ENCODE measurements at places on chromosomes 6 and 20.
A peak's percentile ranks its signal among the peaks of the same experiment; 100 is the strongest.

DNA sequence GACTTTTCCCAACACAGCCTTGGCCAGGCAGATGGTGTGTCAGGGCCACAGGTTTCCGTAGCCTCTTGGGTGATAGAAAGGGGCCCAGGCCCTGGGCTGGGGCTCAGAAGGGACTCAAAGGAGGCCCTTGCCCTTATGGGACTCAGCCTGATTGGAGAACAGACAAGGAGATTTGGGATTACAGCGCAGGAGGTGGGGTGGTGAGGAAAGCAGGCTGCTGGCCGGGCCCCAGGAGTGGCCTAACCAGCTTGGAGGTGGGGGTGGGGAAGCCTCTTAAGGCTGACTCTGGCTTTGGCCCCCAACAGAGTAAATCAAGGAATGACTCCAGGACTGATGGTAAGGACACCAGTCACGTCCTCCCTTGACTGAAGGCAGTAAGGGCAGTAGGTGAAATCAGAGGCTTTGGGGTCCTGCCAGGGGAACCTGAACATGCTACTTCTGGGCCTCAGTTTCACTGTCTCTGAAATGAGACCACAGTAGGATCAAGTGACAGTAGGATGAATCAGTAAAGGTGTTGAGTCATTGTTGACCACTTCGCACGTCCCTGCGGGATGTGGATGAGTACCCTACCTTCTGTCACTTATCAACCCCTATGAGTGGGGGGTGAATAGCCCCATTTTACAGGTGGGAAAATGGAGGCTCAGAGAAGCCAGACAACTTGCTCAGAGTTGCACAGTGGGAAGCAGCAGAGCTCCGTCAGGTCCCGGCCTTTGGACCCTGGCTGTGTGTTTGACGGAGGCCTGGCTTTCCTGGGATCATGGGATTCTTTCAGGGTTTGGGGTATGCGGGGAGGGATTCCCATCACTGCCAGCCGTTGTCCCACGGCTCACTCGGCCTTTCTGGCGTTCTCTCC lies 4.5 kb downstream of the SNAI1 start:
- peak; percentile 45 for DNase-seq

GRCh38 chr20:10584371-10584770 lies 89.4 kb downstream of the JAG1 start:
- DNase-seq = no peak

DNA sequence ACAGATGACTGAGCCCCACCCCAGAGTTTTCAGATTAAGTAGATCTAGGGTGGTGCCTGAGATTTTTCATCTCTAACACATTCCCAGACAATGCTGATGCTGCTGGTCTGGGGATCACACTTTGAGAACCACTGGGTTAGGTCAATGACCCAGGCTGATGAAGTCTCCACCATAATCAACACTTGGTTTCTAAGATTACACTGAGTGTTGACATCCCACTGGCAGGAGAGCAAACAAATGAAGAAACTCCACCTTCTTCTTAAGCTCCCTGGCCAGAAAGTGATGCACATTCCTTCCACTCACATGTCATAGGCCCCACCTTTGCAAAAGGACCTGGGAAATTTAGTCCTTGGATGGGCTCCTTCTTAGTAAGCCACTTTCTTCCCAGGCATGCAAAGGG lies 53.1 kb downstream of the MAFB start:
- no peak for DNase-seq

GRCh38 chr20:62252342-62252966 lies 14.1 kb downstream of the OSBPL2 start:
- peak; percentile 13 for DNase-seq

DNA sequence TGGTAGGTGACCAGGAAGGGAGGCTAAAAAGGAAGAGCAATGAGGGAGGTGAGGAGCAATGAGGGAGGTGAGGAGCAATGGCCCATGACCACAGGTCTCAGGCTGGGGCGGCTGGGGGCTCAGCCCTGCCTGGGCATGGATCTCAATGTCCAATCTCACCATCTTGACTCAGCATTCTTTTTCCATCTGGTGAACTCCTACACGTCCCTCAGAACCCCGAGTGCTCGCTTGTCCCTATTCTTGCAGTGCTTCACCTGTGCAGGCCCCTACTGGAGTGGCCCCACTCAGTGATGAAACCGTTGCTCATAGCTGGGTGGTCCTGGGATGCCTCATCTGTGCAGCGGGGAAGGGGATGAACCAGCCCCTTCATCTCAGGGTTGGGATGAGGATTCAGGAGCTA lies 16.9 kb upstream of the RBBP8NL start:
- DNase-seq = no peak

All from iris pigment epithelial cell (primary cell).